Hepatic stellate cell (primary cell): ENCODE measurements at places on chromosomes 1 and 21.
A peak's percentile ranks its signal among the peaks of the same experiment; 100 is the strongest.

DNA sequence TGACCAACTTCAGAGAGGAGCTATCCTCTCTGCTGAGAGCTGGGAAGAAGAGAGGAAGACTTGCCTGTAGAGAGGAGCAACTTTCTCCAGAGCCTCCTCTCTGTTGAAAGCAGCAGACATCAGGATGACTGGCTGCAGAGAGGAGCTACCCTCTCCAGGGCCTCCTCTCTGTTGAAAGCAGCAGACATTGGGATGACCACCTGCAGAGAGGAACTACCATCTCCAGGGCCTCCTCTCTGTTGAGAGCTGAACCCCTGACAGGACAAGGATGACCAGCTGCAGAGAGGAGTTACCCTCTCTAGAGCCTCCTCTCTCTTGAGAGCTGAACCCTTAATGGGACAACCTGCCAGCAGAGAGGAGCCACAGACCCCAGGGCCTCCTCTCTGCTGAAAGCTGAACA, 83.0 kb upstream of the GJB5 start:
- no peak for DNase-seq

GRCh38 chr1:32413507-32414185, 19.4 kb upstream of the BSDC1 start:
- DNase-seq, result peak; percentile 48

GRCh38 chr1:177779166-177779965, 190.5 kb downstream of the SEC16B start:
- no peak for DNase-seq

GRCh38 chr21:40829791-40830190, 17.2 kb downstream of the DSCAM start:
- no peak for DNase-seq

DNA sequence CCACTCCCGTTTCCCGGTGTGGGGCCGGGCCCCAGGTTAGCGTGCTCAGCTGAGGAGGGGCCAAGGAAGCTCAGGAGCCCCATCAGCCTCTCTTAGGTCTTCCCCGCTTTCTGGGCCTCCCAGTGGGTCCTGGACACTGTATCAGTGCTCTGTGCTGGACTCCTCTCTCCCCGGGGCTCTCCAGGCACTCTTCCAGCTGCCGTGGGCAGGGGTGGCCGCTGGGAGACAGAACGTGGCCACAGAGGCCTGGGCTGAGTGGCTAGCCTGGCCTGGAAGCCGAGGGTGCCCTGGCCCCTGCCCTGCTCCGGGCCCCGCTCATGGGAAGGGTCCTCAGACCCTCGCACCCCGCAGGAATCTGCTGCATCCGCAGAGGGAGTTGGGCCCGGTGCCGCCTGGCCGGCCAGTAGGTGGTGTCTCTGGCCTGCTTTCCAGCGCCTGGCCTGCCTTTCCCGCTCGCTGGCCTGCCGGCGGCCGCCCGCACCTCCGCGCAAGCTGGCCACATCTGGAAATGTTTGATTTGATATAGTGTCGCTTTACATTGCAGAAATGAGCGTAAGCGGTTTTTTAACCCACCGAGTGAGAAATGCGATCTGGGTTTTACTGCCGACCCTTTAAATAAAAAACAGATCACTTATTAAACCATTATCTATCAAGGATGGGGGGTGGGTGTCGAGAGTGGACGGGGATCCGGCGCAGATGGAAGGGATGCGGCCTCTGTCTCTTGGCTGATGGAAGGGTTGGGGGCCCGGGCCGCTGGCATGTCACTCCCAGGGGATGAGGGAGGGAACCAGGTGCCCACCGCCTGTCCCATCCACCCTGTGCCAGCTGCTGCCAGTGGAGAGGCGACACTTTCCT, 74.4 kb upstream of the TTC34 start:
- peak; percentile 34 for DNase-seq

- no peak for DNase-seq
Observed at GRCh38 chr1:40257313-40257687, 736 bp upstream of the ZMPSTE24 start.

DNA sequence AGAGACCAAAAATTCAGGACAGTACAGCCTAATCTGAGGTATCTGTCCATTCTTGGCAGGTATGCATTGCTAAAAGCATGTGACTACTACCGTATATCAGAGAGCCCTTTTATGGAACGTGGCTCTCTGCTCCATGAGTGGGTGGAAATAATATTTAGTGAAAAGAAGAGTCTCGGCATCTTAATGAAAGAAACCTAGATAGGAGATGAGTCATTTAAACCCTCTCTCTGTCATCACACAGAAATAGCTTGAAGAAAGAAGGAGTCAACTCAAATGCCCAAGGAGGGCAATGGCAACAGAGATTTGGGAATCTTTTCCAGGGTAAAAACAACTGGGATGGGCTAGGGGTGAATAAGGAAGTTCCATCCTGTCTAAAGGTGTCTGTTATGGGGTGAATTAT, 528.2 kb downstream of the SMYD3 start:
- peak; percentile 40 for DNase-seq

- DNase-seq, result no peak
Observed at GRCh38 chr1:163472651-163473248, 151.0 kb downstream of the NUF2 start.

DNA sequence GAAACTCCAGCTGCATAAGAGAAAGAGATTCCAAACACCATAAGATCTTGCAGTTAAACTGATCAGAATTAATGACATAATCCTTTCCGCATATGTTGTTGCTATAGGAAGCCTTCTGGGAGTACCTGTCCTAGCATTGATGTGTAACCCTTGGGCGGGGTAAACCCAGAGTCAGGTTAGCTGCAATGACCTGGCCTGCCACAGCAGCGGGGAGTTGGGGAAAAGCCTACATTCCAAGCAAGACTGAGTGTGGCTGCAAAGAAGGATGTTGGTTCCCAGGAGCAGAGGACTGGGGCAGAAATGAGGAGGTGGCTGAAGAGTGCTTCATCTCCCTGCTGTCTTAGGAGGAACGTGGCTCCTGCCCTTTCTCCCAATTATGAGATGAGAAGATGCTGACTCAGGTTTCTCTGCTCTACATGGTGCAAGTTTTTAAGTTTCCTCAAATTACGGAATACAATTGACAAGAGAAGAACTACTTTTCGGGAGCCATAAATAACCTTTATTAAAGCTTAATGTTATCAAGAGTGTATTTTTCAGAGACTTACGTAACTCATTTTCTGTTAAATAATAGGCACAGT, 142.1 kb downstream of the RYR2 start:
- DNase-seq, result no peak

DNA sequence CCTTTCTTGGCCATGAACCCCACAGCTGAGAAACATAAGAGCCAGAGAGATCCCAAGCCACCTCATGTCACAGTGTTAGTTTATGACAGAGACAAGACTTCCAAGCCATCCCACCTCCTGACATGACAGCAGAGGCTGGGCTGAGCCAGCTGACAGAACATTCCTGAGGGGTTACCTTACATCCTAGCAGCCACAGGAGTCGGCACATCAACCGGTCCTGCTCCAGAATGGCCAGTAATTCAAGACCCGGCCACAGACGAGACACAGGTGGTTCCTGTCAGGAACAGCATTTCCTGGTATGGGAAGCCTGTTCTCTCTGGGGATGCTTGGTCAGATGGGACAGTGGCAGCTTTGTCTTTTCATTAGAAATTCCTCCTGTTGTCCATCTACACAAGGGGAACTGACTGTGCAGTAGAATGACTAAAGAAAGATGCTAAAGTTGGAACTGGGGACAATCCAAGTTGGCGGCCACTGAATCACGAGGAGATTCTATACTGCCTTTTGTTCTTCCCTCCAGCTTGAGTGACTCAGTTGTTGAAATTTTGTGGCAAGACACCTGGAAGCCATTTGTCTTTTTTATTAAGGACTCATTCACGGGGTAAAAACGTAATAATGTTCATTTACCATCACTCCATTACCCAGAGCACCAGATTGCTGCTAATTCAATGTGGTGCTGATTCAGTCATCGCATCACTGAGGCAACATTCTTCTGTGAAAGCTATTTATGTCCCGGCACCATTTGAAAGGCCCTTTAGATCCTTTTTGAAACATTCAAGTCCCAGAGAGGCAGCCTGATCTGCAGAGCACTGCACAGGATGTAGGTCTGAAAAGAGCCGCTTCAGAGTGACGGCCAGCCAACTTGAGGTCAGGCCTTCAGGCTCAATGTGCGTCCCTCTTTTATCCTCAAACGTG, 37.2 kb upstream of the NPL start:
- DNase-seq, result no peak

DNA sequence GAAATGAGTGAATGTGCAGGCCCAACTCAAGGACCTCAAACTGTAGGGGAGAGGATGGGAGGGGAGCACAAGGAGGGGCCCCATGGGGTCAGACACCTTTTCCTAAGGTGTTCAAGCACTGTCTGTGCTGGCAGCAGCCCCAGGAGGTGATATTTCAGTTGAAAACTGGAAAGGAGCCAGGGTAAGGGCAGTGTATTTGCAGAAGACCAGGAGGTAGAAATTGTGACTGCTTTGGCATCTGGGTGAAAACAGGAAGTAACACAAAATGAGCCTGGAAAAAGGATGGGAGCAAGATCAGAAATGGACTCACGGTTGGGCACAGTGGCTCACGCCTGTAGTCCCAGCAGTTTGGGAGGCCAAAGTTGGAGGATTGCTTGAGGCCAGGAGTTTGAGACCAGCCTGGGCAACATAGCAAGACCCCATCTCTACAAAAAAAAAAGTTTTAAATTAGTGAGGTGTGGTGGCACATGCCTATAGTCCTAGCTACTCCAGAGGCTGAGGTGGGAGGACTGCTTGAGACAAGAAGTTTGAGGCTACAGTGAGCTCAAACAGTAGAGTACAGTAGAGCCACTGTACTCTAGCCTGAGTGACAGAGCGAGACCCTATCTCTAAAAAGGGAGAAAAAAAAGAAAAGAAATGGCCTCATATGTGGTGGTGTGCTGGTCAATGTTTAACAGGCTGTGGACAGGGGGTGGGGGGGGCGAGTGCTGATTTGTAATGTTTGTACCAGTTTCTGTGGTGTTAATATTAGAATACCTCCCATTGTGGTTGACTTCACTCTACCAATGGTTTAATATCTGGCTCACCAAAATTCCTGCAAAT, 76.2 kb upstream of the ANGPTL1 start:
- no peak for DNase-seq

DNA sequence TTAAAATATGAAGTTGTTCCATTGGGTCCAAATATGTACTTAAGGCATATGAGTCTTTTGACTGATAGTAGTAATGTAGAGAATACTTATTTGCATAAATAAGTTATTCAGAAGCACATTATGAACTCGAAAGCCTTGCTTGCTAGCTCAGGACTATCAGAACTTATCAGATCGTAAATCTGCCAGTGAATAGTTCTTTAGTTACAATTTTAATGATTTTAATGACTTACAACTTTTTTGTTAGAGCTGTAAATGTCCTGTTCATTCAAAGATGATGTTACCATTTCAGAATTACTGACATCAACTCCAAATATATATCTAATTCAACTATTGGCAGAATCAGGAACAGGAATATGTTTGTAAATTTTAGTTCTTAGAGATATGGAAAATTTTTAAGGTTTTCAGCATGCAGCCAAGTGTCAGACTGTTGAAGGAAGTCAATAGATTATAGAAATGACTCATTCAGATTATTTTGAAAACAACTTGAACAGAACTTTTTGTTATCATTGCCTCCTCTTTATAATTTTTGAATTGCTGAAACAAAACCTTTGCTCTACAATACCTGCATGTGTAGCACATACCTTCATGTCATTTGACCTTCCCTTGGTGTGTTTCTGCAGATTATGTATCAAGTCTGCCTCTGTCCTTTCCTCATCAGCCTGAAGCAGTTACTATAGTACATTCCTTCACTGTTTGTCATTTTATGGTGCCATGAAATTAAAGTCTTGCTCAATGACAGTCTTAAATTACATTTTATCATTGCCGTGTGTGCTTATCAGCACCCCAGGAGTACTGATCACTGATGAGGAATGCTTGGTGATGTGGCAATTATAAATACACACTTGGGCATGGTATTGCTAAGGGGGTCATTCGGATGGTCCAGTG, 44.9 kb downstream of the LRRC8D start:
- peak; percentile 8 for DNase-seq

DNA sequence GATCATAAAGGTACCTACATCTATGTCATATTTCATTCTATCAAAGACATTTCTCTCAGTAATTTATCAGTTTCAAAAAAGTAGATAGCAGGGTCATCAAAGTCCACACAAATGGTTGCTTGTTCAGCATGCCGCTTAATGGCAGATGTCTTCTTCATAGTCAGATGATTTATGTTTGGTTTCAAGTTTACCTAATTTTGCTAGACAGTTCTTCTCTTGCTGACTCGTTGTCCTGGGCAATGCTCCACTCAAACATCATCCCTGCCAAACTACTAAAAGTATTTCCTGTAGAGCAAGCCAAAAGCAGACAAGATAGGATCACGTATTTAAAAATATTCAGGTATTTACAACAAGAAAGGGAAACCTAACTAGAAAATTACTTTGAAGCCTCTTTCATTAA, 13.6 kb downstream of the NUP210L start:
- no peak for DNase-seq
